ENCODE measurements at places on chromosomes 7 and 10.

DNA sequence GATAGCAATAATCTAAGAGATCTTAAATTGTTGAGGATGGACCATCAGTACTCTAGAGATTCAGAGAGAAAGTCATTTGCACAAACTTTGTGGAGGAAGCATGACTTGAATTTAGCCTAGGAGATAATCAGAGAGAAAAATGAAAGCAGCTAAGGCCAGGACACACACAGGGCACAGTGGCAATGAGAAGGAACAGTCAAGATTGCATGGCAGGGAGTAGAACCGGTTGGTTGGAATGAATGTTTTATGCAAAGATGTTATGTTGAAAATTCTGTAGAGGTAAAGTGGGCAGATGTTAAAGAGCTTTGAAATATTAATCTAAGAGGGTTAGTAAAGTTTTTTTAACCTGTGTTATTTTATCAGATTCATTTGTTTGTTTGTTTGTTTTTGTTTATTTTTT, 521.8 kb downstream of the GATA3 start:
- no peak for DNase-seq

GRCh38 chr7:88449410-88449809, 142.7 kb upstream of the STEAP4 start:
- no peak for DNase-seq

DNA sequence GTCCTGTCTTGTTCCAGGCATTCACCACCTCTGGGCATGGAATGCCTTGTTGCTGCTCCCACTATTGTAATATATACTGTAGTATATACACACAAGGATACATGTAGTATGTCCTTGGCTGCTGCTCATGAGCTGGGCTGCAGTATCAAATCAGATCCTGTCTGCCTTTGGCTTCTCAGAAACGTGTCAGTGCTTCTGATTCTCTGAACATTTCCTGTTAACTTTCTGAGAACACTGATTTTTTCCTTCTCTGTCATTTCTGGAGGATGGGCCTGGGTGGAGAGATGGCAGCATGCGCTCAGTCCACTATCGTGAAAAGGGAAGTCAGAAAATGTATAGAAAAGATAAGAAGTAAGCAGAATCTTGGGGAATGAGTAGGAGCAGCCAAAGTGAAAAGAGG, 12.2 kb downstream of the SFTPA2 start:
- DNase-seq: no peak

- no peak for DNase-seq
These were observed 34.6 kb downstream of the LEP start for GRCh38 chr7:128275681-128276080.

GRCh38 chr10:43074409-43074808, 2.5 kb upstream of the RET start:
- DNase-seq: no peak
